ENCODE measurements at places on chromosomes 5 and 9.
A peak's percentile ranks its signal among the peaks of the same experiment; 100 is the strongest.

GRCh38 chr9:96148634-96149532 lies 153.1 kb downstream of the HSD17B3 start:
- DNase-seq = no peak

GRCh38 chr5:173429489-173430150 lies 101.4 kb upstream of the STC2 start:
- DNase-seq = no peak

GRCh38 chr5:59955241-59955640 lies 61.7 kb upstream of the PDE4D start:
- DNase-seq = no peak

GRCh38 chr5:134070725-134071613 lies 43.5 kb upstream of the TCF7 start:
- no peak for DNase-seq

- no peak for DNase-seq
Observed at GRCh38 chr5:75168026-75168735, 68.5 kb downstream of the ANKRD31 start.

- DNase-seq = no peak
Observed at GRCh38 chr5:61969347-61969746, 336.7 kb upstream of the KIF2A start.

DNA sequence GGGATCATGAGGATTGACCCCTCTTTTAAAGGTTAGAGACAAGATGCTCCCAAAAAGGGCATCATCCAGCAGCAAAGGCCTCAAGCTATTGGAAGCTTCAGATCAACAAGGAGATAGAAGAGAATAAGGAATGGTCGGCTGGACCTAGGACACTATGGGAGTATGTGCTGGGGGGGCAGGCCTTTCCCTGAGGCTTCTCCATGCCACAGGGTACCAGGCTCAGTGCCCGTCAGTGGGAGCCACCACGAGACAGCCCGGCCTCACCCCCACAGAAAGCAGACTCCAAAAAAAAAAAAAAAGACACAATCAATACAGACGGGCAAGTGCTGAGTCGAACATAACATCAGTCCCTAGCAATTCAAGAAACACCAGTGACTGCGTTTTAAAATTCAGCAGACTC lies 117.4 kb downstream of the KLHL3 start:
- DNase-seq = no peak

- no peak for DNase-seq
Observed at GRCh38 chr5:162047279-162047678, 20.3 kb upstream of the GABRG2 start.

- no peak for DNase-seq
Observed at GRCh38 chr5:112349371-112349770, 69.7 kb downstream of the EPB41L4A start.

GRCh38 chr5:174790906-174791305 lies 66.5 kb downstream of the MSX2 start:
- DNase-seq = no peak

DNA sequence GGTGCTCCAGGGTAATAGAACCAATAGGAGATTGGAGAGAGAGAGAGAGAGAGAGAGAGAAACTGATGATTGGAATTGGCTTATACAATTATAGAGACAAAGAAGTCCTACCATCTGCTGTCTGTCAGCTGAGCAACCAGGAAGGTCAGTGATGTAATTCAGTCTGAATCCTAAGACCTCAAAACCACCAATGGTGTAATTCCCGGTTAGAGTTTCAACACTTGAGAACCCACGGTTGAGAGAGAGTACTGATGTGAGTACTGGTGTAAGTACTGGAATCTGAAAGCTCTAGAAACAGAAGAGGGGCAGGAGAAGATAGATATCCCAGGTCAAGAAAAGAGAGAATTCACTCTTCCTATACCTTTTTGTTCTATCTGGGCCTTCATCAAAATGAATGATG lies 775.8 kb downstream of the EFNA5 start:
- no peak for DNase-seq

DNA sequence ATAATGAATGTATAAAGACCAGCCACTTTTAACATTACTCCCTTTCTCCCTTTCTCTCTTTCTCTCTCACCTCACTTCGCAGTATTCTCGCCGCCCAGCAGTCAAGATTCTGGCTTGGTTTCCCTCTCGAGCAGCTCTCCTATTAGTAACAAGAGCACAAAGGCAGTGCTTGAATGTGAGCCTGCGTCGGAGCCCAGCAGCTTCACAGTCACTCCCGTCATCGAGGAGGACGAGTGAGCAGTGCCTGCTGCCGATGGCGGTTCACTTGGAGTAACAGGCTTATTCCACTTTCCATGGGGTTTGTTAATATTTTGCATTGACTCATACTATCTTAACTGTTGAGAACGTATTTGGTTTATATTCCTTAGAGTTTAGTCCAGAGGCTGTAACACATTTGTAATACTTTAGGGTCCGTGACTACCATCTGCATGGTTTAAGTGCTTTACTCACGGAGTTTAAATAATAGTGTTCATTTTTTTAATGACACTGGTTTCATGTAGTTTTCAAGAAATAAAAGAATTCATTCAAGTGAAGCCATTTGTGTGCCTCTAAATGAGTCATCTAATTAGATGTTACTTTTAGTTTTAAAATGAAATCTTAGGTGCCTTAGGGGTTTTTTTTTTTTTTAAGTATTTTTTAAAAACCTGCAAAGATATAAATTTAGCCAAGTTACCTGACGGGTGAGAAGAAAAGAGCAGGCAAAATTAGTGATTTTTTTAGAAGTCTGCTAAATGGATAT lies 8.4 kb upstream of the DMRT3 start:
- no peak for DNase-seq

DNA sequence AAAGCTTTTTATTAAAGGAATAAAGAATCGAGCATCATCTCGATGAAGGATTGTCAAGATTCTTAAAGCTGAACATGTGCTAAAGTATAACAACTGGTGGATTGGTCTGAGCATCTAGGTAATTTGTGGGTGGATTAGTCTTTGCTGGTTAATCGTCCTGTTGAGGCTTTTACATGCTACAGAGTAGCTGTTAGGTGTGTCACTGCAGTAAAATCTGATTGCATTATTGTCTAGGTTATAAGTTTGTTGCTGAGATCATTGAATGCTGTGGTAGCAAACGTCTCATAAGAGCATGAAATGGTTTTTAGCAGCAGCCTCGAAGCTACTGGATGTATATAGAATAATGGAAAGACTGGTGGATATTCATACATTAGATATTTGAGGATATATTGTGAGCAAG lies 7.2 kb downstream of the FBXO38 start:
- no peak for DNase-seq

DNA sequence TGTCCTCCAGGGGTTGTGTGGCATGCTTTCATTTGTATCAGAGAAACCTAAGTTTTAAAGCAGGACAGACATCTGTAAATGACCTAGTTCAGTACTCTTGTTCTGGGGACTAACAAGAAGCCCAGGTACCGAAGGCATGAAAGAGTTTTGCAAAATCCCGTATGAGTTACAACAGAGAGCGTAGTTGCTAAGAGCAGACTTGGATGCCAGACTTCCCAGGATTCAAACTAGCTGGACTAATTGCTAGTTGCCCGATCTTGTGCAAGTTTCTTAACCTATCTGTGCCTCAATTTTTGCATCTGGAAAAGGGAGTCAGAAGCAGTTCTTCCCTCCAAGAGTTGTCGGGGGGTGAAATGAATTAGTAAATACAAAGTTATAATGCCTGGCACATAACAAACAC lies 20.9 kb downstream of the FBXL7 start:
- DNase-seq = no peak

GRCh38 chr9:17462869-17463464 lies 115.9 kb upstream of the SH3GL2 start:
- DNase-seq = no peak

- DNase-seq = no peak
Observed at GRCh38 chr9:127578627-127578951, 33.5 kb upstream of the STXBP1 start.

- no peak for DNase-seq
Observed at GRCh38 chr5:149831492-149831891, 101.4 kb downstream of the PPARGC1B start.

- no peak for DNase-seq
Observed at GRCh38 chr5:2482778-2483177, 268.7 kb downstream of the IRX2 start.

GRCh38 chr5:122350496-122350895 lies 38.5 kb downstream of the SNCAIP start:
- DNase-seq = no peak

DNA sequence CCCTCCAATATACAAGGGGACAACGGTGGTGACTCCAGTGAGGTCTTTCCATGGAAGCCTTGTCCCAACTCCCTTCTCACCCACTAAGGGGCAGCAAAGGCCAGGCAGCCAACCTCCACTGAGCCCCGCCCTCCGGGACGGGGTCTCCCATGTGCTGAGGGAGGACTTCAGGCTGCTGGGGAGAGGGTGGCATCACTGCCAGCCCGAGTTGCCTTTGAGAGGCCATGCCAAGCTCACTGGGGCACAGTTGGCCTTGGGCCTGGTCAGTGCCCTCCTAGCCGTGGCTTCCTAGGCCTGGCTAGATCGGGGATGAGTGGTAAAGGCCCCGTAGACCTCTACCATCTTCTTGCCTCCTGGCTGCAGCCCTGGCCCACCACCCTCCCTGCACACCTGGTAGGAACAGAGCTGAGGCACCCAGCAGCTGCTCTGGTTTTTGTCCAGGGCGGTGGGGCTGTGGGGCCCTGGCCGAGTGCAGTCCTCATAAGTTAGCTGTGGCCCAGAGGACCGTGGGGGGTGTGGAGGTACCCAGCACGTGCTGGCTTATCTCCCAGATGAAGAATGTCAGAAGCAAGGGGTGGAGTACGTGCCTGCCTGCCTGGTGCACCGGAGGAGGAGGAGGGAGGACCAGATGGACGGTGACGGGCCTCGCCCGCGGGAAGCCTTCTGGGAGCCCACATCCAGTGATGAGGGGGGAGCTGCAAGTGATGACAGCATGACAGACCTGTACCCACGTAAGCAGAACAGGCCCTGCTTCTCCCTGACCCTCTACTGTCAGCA lies 3.2 kb downstream of the SURF2 start:
- DNase-seq = peak; percentile 67

DNA sequence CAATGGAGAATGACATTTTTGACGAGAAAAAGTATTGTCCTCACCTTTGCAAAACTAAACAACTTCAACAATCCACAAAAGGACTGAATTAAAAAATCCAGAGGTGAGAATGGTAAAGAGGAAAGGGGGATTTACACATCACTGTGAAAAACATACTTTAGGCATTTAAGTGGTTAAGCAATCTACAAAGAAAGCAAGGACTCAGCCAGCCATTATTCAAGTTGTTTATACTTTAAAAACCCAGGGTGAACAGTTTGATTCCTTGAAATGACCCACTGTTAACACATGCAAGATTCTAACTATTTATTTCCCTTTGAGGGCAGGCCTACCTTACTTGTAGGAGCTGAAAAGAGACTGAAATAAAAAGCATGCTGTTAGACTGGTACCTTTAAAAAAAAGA lies 29.3 kb downstream of the TUT7 start:
- no peak for DNase-seq

- DNase-seq = no peak
Observed at GRCh38 chr9:20512636-20513035, 109.7 kb downstream of the MLLT3 start.

- DNase-seq = no peak
Observed at GRCh38 chr9:111431684-111432083, 52.5 kb downstream of the ECPAS start.

DNA sequence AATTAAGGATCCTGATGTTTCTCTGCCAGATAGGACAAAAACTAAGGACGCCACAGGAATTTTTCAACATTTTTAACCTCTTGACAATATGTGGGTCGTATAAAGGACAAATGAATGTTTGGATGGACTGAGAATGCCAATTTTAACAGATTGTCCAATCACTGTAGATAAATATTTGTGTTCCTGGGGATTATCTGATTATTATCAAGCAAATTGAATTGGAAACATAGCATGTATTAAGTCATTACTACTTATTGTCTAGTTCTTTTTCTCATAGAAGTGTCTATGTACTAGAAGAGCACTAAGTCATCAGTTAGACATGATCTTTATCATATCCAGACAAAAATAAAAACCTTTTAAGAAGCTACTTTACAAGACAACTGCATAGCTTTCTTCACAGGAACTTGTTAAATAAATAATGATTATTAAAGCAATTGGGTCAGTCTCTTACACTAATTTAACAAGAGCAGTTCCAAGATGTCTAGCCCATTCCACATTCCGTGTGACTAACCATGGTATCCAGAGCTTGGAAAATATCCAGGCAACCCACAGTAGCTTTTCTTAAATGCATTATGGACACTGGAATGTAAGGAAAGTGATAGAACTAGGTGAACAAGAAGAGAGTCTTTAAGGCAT lies 127.5 kb upstream of the CDKN2B start:
- no peak for DNase-seq

- no peak for DNase-seq
Observed at GRCh38 chr9:71637926-71638325, 130.4 kb downstream of the CEMIP2 start.

DNA sequence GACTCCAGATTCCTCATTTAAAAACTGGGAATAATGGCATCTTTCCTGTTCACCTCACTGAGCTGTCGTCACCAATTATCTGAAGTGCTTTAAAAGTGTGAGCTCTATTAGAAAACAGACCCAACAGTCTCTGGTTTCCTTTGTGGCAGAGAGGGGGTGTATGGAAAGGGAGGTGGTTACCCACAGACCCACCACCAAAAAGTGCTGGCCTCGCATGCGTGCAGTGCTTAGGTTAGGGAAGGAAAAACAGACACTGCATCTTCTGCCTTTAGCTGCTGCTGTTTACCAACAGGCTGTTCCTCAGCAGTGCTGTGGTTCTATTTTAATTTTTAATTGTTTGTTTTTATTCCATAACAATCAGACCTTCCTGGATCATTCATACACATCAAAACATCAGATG lies 249.6 kb downstream of the PIK3R1 start:
- DNase-seq = no peak

DNA sequence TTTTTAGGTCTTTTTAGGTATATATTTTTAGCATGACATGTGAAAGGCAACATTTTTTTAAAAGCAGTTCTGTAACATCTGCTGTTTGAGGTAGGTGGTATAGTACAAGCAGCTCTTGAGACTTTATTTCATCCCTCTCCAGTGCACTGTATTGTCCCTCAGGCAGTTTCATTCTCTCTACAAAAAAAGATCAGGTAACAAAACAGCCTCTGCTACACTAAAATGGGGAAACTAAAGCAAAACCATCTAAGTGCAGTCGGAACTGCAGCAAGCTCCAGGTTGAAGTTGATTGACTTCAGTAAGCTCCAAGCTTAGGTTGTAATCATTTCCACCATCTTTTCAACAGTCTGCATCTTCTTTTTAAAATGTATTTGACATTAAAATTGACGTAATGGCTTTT lies 195.6 kb downstream of the DEPDC1B start:
- no peak for DNase-seq

DNA sequence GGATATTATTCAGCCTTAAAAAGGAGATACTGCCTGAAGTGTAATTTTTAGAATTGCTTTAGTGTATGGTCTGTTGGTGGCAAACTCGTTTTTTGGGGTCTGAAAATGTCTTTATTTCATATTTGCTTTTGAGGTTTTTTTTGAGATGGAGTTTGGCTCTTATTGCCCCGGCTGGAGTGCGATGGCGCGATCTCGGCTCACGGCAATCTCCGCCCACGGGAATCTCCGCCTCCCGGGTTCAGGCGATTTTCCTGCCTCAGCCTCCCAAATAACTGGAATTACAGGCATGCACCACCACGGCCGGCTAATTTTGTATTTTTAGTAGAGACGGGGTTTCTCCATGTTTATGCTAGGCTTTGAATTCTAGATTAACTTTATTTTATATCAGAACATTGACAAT lies 20.2 kb upstream of the PCDHB1 start:
- DNase-seq = no peak

- no peak for DNase-seq
Observed at GRCh38 chr5:62795926-62796325, 217.3 kb downstream of the LRRC70 start.

- no peak for DNase-seq
Observed at GRCh38 chr9:70020217-70020616, 23.4 kb upstream of the MAMDC2 start.

GRCh38 chr9:121667214-121667613 lies 15.8 kb downstream of the DAB2IP start:
- DNase-seq = no peak
